Immature natural killer cell (primary cell): ENCODE measurements at places on chromosomes 6 and 20. TPM values are rescaled to one million over a fixed set of nuclear protein-coding genes. Genes with fewer than 3 reads are reported as not detected.
A peak's percentile ranks its signal among the peaks of the same experiment; 100 is the strongest.

DNA sequence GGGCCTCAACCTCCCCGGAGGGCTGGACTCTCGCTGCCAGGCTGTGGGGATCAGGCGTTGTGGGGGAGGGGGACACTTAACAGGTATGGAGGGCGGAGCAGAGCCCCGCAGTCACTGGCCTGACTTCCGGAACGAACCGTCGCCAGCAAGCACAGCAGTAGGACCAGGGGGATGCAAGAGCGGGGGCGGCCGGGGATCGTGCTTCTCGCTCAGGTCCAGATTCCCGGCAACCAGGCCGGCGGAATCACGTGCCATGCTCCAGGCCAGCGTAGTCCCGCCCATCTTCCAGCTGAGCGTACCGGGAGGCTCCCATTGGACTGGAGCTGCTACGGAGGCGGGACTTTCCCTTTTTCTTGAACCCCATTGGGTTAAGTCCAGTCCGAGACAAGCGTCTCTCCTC, 10.0 kb upstream of the POU5F1 start:
- DNase-seq = peak; percentile 55

DNA sequence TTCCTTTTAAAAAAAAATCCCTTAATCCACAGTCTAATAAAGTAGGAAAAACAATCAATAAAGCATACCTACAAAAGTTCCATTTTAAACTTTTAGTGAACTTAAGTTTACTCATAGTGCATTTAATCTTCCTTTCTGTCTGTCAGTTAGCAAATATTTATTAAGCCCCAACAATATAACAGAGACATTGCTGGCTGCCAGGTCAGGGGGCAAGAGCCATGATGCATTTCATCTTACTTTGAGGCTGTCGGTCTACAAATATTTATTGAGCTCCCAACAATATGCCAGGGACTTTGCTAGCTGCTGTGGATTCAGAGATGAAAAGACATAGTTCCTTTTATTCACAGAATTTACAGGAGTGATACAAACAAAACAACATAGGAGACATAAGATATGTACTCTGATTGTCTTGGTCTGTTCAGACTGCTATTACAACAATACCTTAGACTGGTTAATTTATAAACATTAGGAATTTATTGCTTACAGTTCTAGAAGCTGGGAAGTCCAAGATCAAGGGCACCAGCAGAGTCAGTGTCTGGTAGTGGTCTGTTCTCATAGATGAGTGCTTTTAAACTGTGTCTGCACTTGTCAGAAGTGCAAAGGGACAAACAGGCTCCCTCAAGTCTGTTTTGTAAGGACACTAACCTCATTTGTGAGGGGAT, 118.6 kb downstream of the PLCB1 start:
- DNase-seq = no peak

DNA sequence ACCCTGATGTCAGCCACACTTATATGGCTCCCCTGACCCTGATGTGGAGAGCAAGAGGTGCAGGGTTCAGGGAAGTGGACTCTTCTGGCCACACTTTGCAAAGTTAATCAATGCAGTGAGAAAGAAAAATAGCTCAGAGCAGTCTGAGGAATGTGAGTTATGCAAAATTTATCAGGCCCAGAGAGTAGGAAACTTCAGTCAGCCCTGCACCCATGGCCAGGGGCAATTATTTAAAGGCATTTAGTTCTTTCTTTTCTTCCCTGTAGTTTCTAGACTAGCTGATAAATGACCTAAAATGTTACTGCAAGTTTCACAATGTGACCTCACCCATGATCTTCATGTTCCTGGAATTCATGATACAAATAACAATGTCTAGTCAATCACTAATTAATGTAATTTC, 143.7 kb upstream of the GGTLC1 start:
- no peak for DNase-seq

DNA sequence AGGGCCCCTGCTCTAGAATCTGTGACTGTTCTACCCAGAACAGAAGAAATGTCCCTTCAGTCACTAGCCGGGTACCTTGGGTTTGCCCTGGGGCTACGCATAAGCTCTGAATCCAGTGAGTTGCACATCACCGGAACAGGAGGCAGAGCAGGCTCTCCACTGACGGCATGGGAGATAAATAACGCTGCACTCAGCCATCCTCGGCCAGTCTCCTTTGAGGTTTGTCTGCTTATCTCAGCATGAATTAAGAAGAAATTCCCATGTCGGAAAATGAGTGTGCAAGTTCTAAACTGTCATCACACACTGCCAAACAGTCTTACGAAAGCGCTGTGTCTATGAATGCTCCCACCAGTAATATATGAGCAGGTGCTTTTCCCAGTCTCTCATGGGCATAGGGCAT, 90.8 kb downstream of the FAM50B start:
- DNase-seq = no peak

DNA sequence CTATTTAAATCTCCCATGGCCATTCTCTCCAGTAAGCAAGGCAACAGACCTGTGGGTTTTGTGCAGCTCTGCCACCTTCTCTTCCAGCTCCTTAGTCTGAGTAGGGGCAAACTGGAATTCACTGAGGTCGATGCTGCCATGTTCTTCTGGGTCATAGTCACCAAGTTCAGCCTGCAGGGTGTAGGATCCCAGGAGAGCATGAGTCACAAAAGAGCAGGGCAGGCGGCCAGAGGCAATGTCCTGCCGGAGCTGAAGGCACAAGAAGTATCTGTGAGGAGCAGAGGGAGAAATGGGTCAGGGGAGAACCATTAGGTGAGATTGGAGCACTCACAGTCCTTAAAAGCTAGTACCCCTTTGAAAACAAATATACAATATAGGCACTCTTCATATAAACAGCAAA, 73.7 kb downstream of the SMLR1 start:
- no peak for DNase-seq

DNA sequence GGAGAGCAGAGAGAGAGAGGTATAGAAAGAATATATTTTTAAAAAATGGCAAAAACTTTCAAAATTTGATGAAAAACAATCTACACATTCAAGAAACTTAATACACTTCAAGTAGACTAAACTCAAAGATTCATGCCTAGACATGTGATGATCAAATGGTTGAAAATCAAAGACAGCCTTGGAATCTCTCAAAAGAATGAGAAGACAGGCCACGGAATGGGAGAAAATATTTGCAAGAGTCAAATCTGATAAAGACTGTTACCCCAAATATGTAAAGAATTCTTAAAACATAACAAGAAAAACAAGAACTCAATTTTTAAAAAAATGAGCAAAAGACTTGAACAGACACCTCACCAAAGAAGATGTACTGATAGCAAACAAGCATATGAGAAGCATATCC, 49.7 kb downstream of the THEMIS start:
- DNase-seq = no peak

GRCh38 chr6:74066168-74066871, 370.3 kb downstream of the CD109 start:
- DNase-seq = no peak

DNA sequence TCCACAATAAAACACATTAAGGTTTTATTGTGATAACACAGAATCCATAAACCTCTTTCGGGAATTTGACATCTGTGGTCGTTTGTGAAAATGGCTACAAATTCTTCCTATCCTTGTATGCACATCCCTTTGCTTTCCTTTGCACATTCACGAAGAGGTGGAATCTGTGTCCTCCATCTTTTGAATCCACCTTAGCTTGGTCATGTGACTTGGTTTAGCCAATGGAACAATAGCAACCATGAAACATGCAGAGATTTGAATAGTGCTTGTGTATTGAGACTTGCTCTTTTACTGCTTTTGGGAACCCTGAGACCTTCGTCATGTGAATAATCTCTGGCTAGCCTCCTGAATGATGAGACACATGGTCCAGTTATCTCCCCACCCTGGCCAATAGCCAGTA, 49.7 kb upstream of the NOP56 start:
- DNase-seq = no peak

- DNase-seq = no peak
Observed at GRCh38 chr6:140283197-140283596, 908.7 kb upstream of the CITED2 start.

GRCh38 chr20:48733296-48733790, 94.5 kb downstream of the PREX1 start:
- DNase-seq = no peak

GRCh38 chr6:36683656-36684446, 5.3 kb downstream of the CDKN1A start:
- no peak for DNase-seq

GRCh38 chr6:147751232-147751631, 242.7 kb downstream of the SAMD5 start:
- DNase-seq = no peak

DNA sequence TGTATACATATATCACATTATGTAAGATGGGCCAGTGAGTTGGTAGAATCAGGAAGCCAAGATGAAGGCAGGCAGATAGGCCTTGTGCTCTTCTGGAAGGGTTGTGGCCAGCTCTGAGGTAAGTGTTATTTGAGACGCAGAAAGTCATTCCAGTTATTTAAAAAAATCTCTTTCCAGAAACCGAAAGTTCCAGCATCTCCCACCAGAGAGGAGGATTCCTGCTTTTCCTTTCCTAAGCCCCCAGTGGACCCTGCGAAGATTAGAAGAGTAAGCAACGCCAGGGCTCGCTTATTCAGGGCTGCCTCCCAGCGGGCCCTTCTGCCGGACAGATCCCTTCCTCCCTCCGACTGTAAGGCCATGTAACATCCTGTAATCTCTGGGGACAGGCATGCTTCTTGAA, 20.4 kb downstream of the ARMC2 start:
- no peak for DNase-seq

DNA sequence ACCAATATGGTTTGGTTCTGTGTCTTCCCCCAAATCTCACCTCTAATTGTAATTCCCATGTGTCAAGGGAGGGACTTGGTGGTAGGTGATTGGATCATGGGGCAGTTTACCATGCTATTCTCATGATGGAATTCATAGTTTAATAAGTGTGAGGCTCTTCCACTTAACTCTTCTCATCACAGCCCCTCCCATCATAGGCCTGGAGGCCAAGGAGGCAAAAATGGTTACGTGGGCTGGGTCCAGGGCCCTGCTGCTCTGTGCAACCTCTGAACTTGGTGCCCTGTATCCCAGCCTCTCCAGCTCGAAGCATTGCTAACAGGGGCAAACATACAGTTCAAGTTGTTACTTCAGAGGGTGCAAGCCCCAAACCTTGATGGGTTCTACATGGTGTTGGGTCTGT, 232.7 kb downstream of the ADGRG6 start:
- no peak for DNase-seq

GRCh38 chr6:53412751-53413150, 64.0 kb upstream of the ELOVL5 start:
- no peak for DNase-seq

GRCh38 chr6:5405976-5406375, 144.7 kb downstream of the FARS2 start:
- DNase-seq = no peak

The GMDS gene
- 14.1 TPM for polyA plus RNA-seq

The SLC35D3 gene
- not detected for polyA plus RNA-seq
